ENCODE measurements at places on chromosomes 3 and 15.

DNA sequence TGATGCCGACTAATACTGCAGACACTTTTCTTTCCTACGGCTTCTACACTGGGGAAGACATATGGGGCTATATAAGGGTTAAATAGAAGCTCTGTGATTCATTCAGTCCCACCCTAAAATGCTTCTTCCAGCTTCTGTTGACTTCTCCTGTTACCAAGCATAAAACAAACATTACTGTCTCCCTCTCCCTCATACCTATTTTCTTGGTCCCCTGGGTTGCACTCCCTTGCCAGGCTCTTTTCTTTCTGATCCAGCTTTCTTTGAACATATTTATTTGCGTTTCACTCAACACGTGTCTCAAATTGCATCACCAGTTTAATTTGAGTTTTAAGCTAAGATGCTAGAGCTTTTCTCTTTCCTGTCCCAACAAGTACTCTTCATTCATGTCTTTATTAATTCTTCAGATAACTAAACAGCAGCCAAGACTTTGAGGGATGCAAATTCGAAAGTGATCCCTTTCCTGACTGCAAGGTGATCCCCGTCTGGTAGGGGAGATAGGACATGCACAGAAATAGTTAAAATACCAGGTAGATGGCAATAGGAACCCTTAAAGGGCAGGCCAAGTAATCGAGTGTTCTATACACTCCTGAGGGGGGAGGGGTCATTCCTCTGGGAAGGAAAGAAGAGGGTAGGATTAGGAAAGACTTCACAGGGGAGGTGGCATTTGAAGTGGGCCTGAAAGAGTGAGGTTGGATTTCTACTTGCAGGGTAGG lies 198.6 kb upstream of the BCL6 start:
- DNase-seq = no peak

DNA sequence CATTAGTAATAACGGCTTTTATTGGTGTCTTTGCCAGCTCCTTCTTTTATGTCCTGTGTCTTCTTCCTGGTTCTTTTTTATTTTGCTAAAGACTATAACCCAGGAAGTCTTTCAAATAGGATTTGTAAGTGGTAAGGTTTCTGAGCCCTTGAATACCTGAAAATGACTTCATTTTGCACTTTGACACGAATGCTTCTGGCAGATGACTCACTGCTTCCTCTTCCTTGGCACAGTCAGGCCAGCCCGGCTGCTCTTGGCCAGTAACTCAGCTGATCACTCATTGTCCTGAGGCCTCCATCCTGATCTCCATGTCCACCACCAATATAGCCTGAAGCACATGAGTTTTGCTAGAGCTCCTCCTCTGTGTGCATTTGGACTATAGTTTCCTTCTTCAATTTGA lies 48.7 kb upstream of the NR2E3 start:
- DNase-seq = no peak

- DNase-seq = no peak
Observed at GRCh38 chr3:55235416-55235815, 251.7 kb downstream of the WNT5A start.

GRCh38 chr15:76032046-76032445 lies 19.8 kb upstream of the NRG4 start:
- DNase-seq = no peak

DNA sequence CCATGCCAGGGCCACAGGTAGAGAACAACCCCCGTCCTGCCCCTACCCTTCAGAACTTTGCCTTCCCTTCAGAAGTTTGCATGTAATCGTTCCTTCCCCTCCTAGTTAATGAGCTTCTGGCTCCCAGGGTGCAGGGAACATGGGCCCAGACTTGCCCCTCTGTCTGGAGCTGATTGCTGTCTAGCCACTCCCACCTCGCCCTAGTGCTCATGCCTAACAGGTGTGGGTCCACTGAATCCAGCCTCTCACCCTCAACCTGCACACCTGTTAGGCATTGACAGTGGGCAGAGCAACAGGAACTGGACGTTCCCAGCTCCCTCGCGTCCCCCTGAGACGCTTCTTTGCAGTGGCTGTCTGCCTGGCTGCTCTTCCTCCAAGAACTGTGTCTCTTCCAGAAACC lies 40.3 kb downstream of the WNT5A start:
- DNase-seq = no peak

DNA sequence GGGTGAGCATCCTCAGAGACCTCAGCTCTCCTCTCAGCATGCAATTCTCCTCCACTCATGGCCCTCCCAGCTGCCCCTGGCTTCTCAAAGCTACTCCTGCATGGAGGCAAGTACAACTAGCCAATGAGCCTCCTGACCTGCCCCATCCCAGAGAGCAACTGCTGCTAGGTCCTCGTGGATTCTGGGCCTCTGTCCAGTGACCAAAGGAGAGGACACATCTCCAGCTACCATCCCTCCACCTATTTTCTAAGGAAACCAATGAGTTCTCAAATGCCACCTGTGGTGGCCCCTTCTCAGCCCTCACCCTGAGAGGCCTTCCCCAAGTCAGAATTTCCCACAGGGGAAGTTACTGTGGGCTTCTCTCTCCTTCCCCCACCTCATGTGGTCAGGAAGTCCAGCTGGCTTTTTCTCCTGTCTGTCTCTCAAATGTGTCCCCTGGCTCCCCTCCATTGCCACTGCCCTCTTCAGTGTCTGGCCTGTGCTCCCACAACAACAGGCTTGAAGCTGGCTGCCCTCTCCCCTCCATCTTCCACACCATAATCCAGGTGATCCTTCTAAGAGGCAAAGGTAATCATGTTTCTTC lies 43.0 kb downstream of the LIPC start:
- DNase-seq = no peak

DNA sequence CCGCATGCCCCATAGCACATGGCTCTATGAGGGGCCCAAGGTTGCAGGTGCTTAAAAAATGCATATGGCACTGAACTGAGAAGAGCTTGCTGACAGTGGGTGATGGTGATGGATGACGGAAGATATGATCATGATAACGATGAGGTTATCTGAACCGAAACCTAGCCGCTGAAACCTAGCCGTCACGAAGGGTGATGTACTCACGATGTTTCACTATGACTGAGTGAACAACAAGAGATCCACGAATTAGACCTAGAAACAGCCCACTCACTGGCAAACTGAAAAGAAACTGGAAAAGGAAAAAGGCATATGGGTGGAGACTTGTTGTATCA lies 57.6 kb upstream of the BCL6 start:
- DNase-seq = no peak

GRCh38 chr3:158696618-158697017 lies 24.2 kb upstream of the LXN start:
- DNase-seq = no peak

DNA sequence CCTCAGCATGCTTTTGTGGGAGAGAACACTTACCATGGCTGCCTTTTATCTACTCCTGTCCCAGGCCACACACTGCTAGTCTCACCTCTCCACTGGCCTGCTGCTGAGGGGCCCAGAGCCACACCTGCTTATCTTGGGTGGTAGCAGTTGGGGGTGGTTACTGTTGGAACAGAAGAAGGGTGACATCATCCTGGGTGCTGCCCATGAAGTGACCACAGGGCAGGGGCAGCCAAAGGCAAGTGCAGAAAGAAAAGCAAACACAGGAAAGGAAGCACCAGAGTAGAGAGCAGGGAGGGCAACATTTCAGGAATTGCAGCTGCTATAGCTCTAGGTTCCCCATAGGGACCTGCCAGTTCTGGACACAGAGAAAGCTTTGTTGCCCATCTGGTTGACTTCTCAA lies 345.2 kb downstream of the VPS13C start:
- DNase-seq = no peak

DNA sequence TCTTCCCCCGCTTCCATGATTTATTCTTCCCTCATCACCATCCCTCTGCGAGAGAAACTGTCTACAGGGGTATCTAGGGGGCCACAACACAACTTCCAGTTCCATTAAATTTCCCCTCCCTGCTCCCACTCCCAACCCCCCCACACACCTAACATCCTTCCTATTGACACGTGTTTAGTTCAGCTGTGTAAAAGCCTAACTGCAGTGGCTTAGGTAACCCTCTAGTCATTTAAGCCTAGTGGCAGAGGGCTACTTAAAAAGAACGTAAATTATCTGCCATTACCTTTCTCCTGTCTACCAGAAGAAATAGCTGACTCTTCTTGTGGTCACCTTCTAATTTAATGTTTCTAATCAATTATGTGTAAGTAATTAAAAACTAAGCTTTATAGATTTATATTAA lies 56.3 kb downstream of the ZNF148 start:
- no peak for DNase-seq

GRCh38 chr3:34675383-34676120 lies 877.1 kb downstream of the PDCD6IP start:
- no peak for DNase-seq

- no peak for DNase-seq
Observed at GRCh38 chr15:87716422-87716821, 540.1 kb downstream of the NTRK3 start.

GRCh38 chr15:77853008-77853328 lies 220.3 kb upstream of the LINGO1 start:
- no peak for DNase-seq

DNA sequence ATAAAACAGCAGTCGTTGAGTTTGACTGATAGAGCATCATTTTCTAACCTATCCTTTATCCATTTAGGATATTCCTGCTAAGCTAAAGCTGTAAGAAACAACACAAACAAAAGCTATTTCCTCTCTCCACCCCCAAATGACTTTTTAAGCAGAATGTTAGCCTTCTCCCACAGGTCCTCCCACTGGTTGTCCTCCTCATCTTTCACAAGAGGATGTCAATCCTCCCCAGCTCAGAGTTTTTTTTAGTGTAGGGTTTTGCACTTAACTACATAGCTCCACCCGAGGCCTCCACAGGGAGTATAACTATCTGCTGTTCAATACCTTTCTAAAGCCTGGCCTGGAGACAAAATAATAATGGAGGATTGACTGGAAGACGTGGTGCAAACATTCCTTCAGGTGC lies 7.8 kb downstream of the SETMAR start:
- no peak for DNase-seq
